ENCODE measurements at places on chromosomes 16 and 17.

DNA sequence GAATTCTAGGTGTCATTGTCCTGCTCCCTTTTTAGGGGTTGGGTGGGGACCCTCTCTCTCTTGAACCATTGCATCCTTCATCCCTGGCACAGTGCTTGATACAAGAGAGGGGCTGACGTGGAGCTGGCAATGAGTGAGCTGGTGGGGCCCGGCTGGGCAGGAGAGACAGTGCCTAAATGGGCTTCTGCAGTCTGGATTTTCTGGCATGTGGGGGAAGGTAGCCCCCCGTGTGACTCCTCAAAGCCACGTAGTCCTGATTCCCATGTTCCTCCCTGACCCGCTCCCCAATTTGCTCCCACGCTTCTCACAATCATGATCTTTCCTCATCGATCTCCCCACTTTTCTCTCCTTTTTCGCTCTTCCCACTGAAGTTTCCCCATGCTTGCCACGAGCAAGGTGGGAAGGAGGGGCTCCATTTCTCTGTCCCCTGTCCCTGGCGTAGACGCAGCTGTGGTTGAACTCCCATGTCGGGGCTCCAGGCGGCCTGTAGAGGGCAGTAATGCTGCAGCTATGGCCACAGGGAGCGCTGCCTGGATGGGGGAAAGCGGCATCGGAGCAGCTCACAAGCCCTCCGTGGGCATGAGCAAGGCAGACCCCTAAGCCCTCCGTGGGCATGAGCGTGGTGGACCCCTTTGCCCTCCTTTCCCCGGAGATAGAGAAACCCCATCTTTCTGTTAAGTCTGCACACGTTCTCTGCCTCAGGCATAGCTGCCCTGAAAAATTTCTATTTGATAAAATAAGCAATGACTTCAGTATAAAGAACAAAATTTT is 47.5 kb downstream of the HAPSTR1 start:
- DNase-seq = peak; percentile 61

GRCh38 chr17:18925187-18925586 is 26.8 kb upstream of the SLC5A10 start:
- no peak for DNase-seq

- DNase-seq = no peak
Measured at GRCh38 chr16:76862901-76863300, 328.1 kb upstream of the MON1B start.

DNA sequence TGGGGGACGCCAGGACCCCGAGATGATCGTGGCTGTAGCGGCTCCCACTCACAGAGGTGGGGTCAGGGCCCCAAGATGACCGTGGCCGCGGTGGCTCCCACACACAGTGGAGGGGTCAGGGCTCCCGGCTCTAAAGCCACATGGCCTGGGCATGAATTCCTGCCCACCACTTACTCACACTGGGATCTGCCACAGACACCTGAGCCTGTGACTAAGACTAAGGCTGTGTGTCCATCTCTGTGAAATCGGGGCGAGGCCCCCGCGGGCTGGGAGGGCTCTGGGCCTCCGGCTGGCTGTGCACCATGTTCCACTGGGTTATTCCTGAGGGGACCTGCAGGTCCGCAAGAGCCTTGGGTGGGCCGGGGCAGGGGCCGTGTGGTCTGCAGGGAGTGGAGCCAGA is 18.5 kb downstream of the ZFPM1 start:
- DNase-seq = no peak

DNA sequence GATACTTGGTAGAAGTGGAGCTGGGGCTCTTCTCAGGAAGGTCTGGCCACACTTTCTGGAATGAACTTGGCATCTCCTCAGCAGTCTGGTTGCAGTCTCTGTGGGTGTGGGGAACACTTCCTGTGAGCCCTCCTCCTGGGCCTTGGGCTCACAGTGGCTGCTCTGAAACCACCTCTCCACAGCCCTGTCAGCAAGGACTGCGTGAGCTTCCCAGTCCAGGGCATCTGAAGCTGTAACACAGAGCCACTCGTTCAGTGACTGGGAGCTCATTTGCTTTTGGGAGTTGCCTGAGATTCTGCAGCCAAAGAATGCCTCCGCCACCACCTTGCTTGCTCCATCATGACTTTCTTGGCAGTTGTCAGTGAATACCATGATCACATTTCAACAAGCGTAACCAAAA is 60.0 kb downstream of the CLEC16A start:
- DNase-seq = no peak

- peak; percentile 38 for DNase-seq
Measured at GRCh38 chr16:56609463-56609921, 1.1 kb downstream of the MT2A start.

- DNase-seq = no peak
Measured at GRCh38 chr17:1413281-1413791, 13.3 kb upstream of the YWHAE start.

DNA sequence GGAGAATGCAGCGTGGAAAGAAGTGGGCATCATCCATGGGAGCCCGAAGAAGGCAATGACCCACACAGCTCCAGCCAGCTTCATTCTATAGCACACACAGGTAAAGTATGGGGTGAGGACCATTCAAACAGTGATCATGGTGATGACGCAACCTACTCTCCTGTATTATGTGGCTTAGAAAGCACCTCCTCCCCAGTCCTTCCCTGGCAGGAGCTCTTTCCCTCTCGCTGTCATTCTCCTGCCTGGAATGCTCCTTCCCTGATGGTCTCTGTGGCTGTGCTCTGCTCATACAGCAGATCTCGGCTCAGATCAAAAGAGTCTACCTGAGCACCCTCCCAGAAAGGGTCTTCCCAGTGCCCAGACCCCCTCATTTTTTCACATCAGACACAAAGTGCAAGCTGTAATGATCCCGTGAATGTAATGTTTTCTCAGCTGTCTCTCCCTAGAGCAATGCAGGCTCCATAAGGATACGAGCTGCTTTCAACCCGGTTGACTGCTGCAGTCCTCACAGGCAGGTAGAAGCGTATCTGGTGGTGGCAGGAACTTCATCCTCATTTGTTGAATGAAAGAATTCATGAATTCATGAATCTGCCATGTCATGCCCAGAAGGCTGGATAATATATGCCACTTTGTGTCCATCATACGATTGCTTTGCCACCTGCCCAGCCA is 248.8 kb downstream of the HS3ST3A1 start:
- no peak for DNase-seq

- DNase-seq = no peak
Measured at GRCh38 chr16:71671165-71671564, 45.2 kb downstream of the MARVELD3 start.

- DNase-seq = no peak
Measured at GRCh38 chr17:37225465-37225864, 150.3 kb upstream of the C17orf78 start.

DNA sequence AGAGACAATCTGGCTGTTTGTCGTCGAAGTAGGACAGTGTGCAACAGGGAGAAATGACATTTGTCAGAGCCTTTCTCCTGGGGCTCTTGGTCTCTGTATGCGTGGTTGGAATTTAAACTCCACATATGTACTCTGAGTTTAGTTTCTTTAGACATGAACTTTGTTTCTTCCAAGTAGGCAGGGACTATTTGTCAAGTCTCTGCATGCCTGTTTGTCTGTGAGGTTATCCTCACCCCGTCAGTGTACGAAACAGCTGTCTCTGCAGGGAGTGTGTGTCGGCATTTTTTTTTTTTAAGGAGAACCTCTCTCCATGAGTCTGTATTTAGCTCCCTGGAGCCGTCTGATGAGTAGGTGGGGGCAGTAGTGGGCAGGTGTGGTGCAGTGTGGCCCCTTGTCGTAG is 29.7 kb downstream of the NDEL1 start:
- no peak for DNase-seq

- DNase-seq = no peak
Measured at GRCh38 chr16:30119428-30119827, 3.6 kb downstream of the MAPK3 start.

GRCh38 chr16:21101631-21102420 is 48.8 kb downstream of the DNAH3 start:
- no peak for DNase-seq

DNA sequence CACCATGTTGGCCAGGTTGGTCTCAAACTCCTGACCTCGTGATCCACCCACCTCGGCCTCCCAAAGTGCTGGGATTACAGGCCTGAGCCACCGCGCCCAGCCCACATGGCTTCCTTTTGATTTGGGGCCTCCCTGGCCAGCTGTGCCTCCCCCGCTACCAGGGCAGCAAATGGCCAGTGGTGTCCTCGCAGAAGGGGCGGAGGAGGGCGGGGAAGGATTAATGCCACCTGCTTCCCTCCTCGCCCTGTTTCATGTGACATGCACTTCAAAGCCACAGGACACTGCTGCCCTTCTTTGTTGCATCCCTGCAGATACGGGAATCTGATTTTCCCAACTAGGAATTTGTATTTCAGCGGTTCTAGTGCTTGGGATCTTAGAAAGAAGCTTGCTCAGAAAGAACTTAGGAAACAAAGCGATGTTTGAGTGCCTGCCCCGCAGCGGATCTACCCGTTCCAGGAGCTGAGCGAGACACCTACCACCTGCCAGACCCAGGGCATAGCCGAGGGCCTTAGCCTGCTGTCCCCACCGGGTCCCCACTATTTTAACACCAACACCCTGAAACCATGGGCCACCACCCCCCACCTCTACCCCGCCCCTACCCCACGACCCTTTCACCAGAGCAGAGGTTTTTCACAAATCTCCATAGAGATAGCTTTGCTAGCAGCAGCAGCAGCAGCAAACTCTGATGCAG is 37.7 kb upstream of the CCDC182 start:
- peak; percentile 57 for DNase-seq

GRCh38 chr17:56812901-56813388 is 20.8 kb downstream of the C17orf67 start:
- no peak for DNase-seq

GRCh38 chr16:2432801-2433505 is 3.7 kb downstream of the CCNF start:
- no peak for DNase-seq

- no peak for DNase-seq
Measured at GRCh38 chr17:70357190-70357589, 187.9 kb downstream of the KCNJ2 start.

- no peak for DNase-seq
Measured at GRCh38 chr17:80750263-80750662, 205.6 kb downstream of the RPTOR start.

DNA sequence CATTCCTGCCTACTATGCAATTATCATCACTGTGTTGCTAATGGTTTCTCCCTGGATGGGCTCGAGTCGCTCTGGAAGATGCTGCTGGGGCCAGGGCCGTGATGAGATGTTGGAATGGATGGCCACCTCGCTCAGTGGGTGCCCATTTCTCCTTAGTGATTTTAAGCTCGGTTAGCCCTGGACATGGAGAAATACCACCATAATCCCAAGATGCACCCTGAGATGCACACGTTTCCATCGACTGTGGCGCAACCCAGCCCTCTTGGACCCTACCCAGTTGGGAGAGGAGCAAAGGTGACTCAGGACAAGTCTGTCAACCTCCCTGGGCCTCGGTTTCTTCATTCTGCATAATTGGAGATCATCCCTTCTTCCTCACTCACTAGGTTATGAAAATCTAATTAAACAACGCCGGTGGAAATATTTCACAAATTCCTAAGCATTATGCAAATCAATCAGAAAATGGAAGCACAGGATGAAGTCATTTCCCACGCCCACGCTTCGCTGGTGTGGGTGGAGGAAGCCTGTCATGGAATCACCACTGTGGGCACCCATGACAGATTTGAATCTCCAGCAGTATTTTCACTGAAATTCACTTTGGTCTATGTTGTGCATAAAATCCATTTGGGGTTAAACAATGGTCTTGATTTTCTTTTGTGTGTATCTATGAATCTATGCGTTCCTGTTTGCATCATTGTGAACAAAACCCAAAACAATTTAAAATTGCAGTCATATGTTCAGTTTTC is 195.2 kb downstream of the AXIN2 start:
- no peak for DNase-seq

- DNase-seq = no peak
Measured at GRCh38 chr17:35890774-35891155, 10.6 kb upstream of the CCL5 start.

DNA sequence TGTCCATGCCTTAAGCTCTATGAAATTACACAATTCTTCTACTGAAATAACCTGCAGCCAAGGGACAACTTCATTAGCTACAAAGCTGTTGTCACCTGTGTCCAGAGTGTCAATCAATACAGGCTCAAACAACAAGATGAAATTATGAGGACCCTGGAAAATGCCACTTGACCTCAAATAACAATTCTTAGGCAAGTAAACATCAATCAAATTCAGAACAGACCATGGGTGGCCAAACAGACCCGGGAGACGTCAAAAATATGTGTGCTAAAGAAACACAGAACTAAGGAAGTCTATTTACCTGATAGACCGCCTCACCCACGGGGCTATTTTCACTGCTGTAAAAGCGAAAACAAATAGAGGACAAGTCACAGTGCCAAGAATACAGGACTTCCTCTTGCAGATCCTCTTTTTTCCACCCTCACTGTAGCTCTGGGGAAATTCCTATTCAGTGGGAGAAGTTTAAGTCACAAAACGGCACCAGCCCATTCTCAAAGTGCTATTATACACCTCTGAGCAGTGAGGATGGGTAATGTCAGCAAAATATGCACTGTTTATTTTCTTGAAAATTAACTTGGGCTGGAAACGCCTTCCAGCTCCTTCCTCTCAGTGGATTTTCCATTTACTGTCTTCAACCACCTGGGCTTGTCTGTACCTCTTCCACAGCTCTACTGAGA is 2.7 kb downstream of the LITAF start:
- DNase-seq = no peak

Data from NCI-H1694 treated with DMSO at 0.1 percent for 48 hours (cell line).